Smooth muscle cell of the umbilical artery (primary cell): ENCODE measurements at places on chromosomes 4 and X. TPM values are rescaled to one million over a fixed set of nuclear protein-coding genes. Genes with fewer than 3 reads are reported as not detected.

The BMP3 gene
- 0.05 TPM in 1 of 2 replicates, not detected in the other for total RNA-seq

The CXCL5 gene
- total RNA-seq: 9.1 and 17.2 TPM in 2 replicates

The POF1B gene
- not detected in 2 replicates for total RNA-seq

The MAD2L1 gene
- 2.4 and 9.8 TPM in 2 replicates for total RNA-seq

The PRRG3 gene
- not detected in 2 replicates for total RNA-seq

The CRMP1 gene
- 0.30 and 5.5 TPM in 2 replicates for total RNA-seq

The CTAG1B gene
- not detected in 2 replicates for total RNA-seq

The SRPX gene
- 94.4 and 124 TPM in 2 replicates for total RNA-seq

The RS1 gene
- not detected in 2 replicates for total RNA-seq

The GSPT2 gene
- 4.8 and 8.4 TPM in 2 replicates for total RNA-seq

The ZNF518B gene
- 37.4 and 39.5 TPM in 2 replicates for total RNA-seq

The SSX2B gene
- total RNA-seq: not detected in 2 replicates

The PNCK gene
- 0.59 and 0.92 TPM in 2 replicates for total RNA-seq

The NSG1 gene
- total RNA-seq: 1.2 and 2.6 TPM in 2 replicates

The WFS1 gene
- 36.2 and 36.8 TPM in 2 replicates for total RNA-seq

The VSIG1 gene
- total RNA-seq: under 0.01 and 0.14 TPM in 2 replicates

The DTHD1 gene
- total RNA-seq: not detected in 2 replicates

The TREX2 gene
- 0.18 and 1.8 TPM in 2 replicates for total RNA-seq

The PRDX4 gene
- total RNA-seq: 174 and 333 TPM in 2 replicates

The SPANXB1 gene
- not detected in 2 replicates for total RNA-seq
